GM12878 (cell line): ENCODE measurements at places on chromosomes 5 and 9. TPM values are rescaled to one million over a fixed set of nuclear protein-coding genes. Genes with fewer than 3 reads are reported as not detected.
A peak's percentile ranks its signal among the peaks of the same experiment; 100 is the strongest.

GRCh38 chr5:172748341-172748843, 22.6 kb downstream of the DUSP1 start:
- no peak for DNase-seq

Gene SAXO1
- not detected in 2 replicates for total RNA-seq

DNA sequence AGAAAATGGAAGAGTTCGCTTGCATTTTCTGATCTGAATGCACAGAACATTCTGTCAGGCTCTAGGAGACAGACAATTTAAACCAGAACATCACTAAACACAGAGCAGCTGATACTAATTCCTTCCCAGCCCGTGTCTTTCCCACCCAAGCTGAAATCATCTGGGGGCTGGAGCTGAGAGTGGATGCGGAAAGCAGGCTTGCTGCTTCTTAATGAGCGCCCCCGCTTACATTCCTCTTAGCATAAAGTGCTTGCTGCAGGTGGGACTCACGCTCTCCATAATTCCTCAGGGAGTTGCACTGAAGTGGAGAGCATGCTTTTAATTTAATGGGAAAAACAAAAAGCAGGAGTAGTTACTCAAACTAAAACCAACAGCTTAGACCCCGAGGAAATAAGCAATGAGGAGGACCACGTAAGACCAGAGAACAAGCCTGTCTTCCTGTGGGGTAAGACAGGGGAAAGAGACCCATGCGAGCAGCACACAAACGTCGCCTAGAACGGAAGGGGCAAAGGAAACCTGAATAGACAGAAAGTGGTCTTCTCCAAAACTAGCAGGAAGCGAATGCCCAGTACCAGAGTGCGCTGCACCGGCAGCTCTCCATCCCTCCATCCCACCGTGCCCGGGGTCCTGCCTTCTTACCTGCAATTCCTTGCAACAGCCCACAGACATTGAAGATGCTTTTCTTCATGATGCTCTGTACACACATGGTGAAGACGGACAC, 139.3 kb downstream of the LHFPL2 start:
- no peak for DNase-seq

Gene SPAG8
- 0.72 and 0.98 TPM in 2 replicates for total RNA-seq

Gene SLC4A9
- 0.05 TPM in 1 of 2 replicates, not detected in the other for total RNA-seq

DNA sequence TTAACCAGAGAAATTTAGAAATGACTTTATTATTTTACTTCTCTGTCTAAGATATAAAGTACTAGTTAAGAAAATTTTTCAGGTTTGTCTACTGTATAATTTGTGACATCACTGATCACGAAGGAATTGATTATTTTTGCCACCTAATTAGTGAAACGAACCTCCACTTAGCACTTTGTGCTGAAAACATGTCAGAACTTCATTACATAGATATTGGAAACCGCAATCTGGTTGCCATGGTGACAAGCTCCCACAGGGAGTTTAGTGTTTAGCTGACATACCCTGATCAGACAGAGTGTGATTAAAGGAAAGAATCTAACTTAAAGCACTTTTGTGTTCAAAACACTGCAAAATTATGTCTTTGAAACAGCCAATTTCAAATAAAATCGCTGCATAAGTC, 668.4 kb upstream of the CCNG1 start:
- peak; percentile 9 for DNase-seq

DNA sequence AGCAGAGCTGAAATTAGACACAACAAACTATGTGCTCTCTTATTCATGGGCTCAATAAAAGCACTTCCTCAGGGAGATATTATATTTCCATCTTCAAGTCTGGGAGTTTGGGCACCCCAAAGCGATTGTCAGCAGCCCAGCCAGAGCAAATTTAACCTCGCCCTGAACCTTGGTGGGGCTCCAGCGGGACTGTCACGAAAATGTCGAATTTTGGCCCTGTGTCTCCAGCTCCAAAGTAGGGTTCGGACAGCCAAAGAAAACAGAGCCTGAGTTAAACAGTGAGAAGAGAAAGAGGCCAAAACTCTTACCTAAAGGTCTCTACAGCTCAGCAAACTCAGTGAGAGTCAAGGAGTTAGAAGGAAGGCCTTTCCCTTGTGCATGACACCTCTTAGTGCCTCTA, 432.9 kb downstream of the SPATA31D1 start:
- DNase-seq: no peak

DNA sequence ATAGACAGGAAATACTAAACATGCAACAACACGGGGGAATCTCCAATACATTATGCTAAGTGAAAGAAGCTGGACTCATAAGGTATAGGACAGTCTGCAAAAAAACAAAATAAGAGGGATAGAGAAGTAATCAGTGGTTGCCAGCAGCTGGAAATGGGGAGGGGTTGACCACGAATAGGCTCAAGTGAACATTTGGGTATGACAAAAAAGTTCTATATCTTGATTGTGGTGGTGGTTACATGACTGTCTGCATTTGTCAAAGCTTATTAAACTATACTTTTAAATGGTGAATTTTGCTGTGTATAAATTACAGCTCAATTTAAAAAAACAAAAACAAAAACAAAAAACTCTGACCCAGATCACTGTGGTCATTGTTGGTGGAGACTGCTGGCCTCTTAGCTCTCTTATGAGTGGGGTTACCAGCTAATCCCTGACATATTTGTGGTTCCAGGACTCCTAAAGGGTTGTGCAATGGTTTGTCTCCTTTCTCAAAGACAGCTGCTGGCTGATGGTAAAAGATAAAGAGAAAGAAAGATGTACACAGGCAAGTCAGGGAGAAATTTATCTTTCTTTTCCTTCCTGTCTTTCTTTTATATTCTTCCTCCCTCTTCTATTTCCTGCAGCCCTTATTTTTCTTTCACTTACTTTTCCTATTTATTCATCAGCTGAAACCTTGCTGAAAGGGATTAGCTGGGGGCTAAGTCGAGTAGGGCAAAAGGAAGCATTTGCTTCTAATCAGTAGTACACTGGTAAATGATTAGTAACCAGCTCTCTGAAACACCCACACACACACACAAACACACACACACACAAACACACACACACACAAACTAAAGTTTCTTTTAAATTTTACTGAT, 42.6 kb upstream of the APC start:
- no peak for DNase-seq

GRCh38 chr9:19521205-19521604, 112.4 kb downstream of the ACER2 start:
- DNase-seq: no peak

GRCh38 chr5:32604800-32605765, 19.7 kb downstream of the SUB1 start:
- no peak for DNase-seq

- no peak for DNase-seq
Observed at GRCh38 chr5:139725073-139725830, 70.4 kb upstream of the PSD2 start.

GRCh38 chr5:62935660-62936059, 357.0 kb downstream of the LRRC70 start:
- no peak for DNase-seq

DNA sequence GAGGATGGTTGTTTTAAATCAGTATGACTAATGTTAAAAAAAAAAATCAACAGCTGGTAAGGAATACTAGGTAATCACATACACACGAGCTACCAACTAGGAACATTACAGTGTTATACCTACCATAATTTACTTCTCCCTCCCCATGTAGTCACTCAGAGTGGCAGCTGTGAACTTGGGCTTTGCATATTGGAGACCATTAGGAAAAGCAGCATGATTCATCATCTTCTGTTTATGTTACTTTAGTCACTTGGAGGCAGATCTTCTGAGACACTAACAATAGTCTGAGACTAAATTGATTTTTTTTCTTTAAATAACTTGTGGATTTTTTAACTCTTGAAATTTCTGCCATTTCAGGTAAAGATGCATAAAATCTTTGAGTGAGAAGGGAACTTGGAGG, 141.5 kb upstream of the NR4A3 start:
- no peak for DNase-seq

DNA sequence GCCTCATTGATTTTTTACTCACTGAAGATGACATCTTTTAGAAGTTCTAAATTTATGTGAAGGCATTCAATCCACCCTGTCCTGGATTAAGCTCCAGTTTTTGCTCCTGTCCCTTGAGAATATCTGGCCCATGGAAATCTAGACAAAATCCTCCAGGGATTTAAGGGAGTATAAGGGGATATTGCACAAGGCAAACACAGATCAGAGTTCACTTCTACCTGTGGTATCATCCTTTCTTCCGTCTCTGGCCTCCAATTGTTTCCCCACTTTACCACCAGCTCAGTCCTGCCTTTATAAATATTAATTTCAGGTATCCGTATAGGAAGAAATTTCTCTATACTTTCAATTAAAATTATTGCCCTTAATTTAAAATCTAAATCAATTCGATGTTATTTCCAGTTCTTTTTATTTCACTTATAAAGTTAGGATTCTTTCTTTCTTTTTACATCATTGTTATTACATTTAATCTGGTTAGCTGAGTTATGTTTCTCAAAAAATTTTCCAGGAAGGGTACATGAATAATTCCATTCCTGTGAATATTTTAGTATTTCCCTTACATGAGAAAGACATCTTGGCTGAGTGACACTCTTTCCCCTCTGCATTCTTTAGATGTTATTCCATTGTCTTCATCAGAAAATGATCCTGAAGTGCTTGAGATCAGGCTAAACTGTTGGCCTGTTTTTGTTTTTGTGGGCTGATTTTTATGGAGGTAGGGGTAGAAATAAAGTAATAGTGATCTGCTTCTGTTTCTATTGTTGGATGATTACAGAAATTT, 194.3 kb upstream of the MAP3K1 start:
- DNase-seq: no peak

DNA sequence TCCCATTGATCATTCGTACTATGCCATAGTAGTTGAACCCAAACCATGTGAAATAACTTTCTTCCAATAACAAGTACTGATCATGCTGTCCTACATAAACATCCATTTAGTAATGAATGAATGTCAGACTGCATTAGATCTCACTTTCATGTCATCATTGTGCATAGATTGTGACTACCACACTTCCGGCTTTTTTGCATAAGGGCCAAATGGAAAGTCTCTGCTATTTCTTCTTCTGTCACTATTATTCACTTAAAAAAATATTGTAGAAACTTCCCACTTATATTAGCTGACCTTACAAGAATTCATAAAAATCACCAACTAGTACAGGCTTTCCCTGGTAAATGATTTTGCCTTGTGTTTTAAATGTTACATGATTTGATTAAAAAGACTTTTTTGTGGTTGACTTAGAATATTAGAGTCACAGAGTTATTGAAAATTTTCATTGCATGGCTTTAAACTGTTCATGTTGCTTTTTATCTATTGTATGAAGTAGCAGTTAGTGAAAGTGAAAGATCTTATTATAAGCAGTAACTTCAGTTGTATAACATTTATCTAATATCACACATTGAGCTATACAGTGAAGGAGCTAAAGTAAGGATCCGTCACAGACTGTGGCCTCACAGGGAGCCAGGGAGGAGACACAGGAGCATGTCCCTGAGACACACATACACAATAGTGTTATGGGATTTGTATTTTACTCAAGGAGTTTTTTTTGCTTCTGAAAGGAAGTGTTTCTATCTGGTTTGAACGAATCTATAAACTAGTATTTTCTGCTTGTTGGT, 33.9 kb downstream of the LMNB1 start:
- DNase-seq: no peak

- DNase-seq: no peak
Observed at GRCh38 chr5:142644640-142645361, 41.1 kb downstream of the FGF1 start.

Gene SPATA31E1
- total RNA-seq: not detected in 2 replicates

DNA sequence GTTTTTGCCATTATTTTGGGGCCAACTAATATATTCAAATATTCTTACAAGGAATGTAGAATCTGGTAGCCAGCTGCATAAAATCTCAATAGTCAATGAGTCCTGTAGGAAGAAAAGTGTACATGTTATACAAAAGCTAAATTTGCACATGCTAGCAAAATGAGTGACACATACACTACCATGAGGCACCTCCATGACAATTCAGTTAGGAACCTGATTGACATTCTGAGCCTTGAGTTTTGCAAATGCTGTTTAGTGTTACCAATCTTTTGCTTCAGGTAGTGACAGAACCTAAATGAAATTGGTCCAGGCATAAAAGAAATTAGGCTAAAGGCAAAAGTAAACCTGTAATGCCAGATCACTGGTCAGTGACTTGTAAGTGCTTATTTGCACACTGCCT, 6.8 kb upstream of the DAPK1 start:
- DNase-seq: no peak

Gene SH3TC2
- not detected in 2 replicates for total RNA-seq

DNA sequence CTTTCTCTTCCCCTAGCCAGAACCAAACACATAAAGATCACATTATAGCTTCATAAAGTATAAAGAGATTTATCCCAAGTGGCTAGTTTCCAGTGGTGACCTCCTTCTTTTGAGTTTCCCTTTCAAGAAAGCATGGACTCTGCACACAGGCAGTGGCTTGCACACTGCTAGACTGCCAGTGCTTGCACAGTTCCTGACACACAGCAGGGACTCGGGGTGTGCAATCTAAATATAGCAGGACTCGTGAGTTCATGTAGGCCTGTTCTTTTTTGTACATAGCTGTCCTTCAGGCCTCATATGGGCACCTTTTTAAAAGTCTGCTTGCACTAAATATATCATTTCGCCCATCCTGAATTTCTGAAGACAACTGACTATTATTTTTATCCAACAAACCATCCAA, 308.6 kb downstream of the FBXL7 start:
- DNase-seq: no peak

- DNase-seq: no peak
Observed at GRCh38 chr9:72581694-72582093, 60.3 kb downstream of the TMC1 start.

DNA sequence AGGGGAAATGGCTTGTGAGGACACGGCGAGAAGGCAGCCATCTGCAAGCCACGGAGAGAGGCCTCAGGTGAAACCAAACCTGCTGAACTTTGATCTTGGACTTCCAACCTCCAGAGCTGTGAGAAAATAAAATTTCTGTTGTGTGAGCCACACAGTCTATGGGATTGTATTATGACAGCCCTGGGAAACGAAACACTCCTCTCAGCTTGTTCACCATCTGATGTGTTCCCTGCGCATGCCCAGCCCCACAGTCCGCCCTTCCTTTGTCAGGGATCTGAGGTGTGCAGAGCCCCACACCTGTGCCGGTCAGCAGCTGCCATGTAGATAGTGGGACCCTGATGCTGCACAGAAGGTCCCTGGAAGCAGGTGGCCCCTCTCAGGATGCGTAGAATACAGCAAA, 34.1 kb downstream of the PLPP7 start:
- no peak for DNase-seq

Gene FCHO2
- total RNA-seq: 0.11 and 0.51 TPM in 2 replicates

- DNase-seq: no peak
Observed at GRCh38 chr5:180658774-180659564, 9.6 kb upstream of the FLT4 start.

Gene IL4
- not detected in 2 replicates for total RNA-seq

DNA sequence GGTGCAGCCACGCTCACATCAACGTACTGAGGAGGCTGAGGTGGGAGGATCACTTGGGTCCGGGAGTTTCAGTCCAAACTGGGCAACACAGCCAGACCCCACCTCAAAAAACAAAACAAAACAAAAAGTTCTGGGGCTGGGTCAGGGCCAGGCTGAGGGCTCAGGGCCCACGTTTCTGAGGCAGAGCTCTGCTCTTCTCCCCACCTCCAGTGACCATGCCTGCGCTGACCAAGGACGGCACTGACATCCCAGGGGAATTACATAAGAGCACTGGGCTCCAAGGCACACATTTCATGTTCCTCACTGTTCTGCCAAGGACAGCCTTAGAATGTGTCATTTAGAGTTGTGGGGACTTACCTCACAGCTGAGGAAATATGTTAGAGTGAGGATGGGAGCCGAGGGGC, 40.4 kb upstream of the TESK1 start:
- DNase-seq: no peak

Gene CDKN2A
- total RNA-seq: 28.0 and 30.6 TPM in 2 replicates

- DNase-seq: no peak
Observed at GRCh38 chr5:17259630-17260257, 42.3 kb downstream of the BASP1 start.

Gene EPB41L4B
- total RNA-seq: 0.16 and 0.28 TPM in 2 replicates

Gene GPBP1
- total RNA-seq: 52.3 and 52.7 TPM in 2 replicates
